ENCODE measurements at places on chromosomes 5 and 9. TPM values are rescaled to one million over a fixed set of nuclear protein-coding genes. Genes with fewer than 3 reads are reported as not detected.

DNA sequence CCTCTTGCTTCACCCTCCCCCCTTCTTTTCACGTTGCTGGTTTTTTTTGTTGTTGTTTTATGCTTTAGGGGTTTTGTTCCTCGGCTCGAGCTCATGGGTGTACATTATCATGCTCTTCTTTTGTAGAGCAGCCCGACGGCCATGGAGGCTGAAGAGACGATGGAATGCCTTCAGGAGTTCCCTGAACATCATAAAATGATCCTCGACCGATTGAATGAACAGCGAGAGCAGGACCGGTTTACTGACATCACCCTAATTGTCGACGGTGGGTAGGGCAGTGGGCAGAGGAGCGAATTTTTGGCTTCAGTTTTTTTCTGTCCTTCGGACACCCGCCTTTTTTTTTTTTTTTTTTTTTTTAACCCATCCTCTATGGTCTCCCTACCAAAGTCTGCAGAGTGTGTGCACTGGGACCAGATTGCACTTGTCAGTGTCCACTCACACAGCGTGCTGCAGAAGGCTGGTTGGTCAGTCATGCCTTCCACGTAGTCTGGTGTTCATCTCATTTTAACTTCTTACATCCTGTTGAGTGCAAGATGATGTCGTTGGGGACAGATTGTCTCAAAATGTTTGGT, 1.3 kb downstream of the ZNF131 start:
- no peak for DNase-seq

GRCh38 chr5:110104726-110105669, 415.3 kb downstream of the MAN2A1 start:
- no peak for DNase-seq

DNA sequence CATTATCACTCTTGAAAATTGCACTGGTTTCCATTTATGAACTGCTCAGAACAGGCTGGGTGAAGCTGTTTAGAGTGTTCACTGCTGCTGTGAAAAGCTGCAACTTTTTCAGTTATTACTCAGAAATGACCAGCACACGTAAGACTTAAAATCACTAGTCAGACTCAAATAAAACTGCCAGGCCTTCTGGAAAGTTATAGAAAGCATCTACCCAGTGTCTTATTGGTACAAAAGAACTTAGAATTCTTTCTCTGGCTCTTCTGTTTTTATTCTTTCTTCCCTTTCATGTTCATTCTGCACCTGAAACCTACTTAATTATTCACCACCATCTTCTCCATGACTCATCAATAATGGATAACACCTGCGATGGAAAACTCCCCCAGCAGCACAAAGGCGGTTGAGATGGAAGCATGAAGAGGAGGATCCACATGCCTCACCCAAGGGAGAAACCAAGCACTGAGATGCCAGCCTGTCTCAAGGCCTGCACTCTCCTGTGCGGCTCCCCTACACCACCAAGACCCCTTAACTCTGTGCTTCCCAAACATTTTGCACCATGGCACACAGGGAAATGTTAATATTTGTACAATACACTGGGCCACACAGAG, 171.9 kb downstream of the ENTREP1 start:
- DNase-seq: no peak

SCGB3A2 gene
- total RNA-seq: not detected

- DNase-seq: no peak
Observed at GRCh38 chr9:87840134-87840533, 42.5 kb upstream of the SPATA31E1 start.

DNA sequence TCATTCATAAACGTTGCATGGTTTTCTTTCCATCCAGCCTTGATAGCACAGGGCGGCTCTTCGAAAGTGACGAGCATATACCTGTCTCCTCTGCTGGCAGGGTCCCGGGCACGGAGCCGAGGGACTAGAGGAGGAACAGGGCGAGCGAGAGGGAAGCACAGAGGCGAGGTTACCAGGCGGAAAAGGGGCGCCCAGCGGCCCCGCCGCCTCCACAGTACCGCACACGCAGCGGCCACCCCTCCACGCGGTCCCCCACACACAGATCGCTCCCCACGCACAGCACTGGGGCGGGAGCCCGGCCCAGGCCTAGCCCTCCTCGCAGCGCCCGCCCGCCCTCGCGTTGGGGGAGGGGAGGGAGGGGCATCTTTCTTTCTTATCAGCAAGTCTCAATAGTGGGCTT, 296.6 kb upstream of the DAB2 start:
- no peak for DNase-seq

- DNase-seq: no peak
Observed at GRCh38 chr5:10731913-10732312, 29.1 kb downstream of the DAP start.

CCDC187 gene
- not detected for total RNA-seq

TMEM215 gene
- not detected for total RNA-seq

CLK4 gene
- total RNA-seq: 26.8 TPM

- no peak for DNase-seq
Observed at GRCh38 chr9:106717686-106718085, 145.3 kb upstream of the ZNF462 start.

ISCA1 gene
- total RNA-seq: 27.4 TPM

GRCh38 chr5:39605145-39605544, 180.4 kb upstream of the DAB2 start:
- no peak for DNase-seq

GRCh38 chr5:116510517-116510916, 64.1 kb downstream of the SEMA6A start:
- DNase-seq: no peak

DNA sequence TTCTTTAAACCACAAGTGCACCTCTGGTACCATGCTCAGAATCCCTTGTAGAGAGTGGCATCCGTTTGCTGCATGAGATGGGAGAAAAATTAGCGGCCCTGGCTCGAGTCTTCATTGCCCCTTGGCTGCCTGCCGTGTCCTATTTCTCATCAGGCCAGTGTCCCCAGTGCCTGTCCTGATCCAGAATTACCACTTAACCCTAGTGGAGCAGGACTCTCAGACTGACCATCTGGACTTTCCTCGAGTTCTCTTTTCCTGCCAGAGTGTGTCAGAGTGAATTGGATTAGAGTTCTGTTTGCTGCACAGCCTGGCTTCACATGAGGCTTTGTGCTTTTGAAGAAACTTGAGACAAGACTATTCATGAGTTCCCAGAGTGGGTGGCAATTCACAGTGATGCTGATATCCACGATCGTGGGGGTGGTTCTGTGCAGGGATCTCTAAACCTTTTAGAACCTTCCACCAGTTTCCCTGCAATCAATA, 92.6 kb downstream of the C9orf152 start:
- no peak for DNase-seq

COL15A1 gene
- 129 TPM for total RNA-seq

DNA sequence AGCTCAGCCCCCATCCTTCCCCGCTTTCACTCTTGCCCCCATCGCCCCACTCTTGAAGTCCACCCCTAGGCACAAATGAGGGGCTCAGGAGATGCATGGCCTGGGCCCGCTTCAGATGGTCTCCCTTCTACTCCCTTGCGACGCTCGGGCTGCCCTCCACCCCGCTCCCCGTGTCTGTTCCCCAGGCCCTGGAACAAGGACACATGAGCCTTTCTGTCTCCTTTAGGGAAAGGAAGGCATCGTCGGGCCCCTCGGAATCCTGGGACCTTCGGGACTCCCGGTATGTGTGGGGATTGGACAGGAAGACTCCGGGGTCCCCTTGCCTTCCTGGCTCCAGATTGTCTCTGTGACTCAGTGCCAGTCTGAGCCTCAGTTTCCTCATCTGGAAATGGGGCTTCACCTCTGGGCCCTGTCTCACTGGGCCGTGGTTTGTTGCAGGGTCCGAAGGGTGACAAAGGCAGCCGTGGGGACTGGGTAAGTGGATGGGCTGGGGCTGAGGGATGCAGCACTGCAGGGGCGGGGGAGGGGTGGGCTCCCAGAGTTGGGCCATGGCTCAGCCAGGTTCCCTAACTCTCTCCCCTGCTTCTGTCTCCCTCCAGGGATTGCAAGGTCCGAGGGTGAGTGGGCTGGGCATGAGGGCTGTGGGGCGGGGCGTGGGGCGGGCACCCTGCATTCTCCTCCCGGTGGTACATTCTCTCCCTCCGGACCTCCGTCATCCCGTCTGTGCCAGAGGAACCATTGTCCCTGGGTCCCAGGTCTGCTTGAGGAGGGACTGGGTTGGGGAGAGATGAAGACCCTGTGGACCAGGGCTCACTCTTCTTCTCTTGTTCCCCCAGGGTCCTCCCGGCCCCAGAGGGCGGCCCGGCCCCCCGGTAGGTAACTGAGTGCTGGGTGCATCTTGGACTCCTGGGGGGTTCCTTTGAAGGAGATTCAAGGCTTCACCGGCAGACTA, 21.8 kb upstream of the ORM1 start:
- peak; percentile 54 for DNase-seq

DNA sequence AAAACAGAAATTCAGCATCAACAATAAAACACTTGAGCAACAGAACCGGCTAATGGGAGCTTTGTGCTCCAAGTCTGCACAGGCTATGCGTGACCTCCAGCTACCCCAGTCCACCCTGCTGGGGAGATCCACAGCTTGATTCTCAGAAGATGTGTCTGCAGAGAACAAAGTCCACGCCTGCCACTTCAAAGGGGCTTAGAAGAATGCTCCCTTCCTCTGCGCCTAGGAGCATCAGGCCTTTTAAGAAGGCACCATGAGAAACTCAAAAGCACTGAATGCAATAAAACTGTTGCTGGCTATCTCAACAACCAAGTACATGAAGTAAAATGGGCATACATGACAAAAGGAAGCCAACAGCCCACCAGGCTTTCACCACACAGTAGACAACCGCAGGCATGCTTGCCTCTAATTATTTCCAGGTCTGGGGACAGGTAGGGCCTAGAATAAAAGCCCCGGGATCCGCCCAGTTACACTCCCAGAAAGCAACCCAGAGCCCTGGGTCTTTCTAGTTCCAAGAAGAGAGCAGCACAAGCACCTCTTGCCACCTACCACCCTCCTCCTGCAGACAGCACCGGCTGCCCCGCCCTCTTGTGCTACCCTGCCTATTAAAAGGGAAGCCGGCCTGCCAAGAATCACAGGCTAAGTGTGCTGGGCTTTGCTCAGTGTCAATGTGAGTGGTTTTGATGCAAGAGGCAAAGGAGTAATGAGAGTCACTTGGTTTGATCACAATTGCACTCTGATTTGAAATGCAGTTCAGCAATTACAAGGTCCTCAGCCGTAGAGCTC, 123.2 kb downstream of the SPOCK1 start:
- DNase-seq: no peak

DNA sequence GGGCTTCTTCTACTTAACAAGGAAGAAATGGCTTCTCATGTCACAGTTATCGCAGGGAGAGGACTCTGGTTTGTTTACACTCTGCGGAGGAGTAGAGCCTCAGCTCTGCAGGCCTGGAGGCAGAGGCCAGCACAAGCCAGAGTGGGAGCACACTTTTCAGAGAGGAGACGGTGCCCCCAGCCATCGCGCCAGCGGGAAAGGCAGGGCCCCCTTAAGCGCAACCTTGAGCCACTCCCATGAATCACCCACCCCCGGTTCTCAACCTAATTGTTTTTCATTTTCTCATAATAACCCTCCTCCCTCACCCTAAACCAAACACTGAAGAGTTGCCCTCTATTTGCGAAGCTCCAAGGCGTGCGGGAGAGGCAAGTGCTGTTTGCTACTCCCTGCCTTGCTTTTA, 208.4 kb upstream of the TBCA start:
- DNase-seq: no peak

- DNase-seq: no peak
Observed at GRCh38 chr5:78283105-78283504, 11.4 kb downstream of the AP3B1 start.

- no peak for DNase-seq
Observed at GRCh38 chr9:123643518-123643917, 286.4 kb downstream of the DENND1A start.

- no peak for DNase-seq
Observed at GRCh38 chr5:137607771-137608170, 108.6 kb upstream of the SPOCK1 start.

SEPTIN8 gene
- total RNA-seq: 54.8 TPM

DNA sequence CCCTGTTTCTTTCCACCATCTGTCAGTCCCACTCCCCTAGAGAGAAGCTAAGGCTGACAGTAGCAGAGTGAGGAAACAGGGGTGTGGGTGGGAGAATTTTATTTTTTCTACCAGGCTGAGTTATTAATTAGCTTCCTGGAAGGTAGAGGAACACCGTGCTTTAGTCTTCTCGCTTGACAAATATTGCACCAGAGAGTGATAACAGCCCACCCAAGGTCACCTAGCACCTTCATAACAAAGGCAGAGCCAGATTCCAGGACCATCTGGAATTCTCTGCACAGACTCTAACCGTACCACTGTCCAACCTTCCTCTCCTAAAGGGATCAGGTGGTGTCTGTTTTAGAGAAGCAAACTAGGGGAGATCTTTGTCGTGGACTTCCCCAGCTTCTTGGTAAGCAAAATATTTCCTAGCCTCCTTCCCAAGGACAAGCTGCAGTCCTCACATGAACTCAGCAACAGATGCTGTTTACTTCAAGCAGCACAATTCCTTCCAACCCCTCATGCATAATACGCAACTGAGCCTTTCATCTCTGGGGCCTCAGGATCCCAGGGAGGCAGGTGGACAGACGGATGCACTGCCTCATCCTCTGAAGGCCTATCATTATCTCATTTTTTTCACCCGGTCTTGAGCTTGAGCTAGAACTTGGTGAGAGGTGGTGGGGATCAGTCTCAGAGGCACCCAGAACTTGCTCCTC, 308.7 kb upstream of the BRINP1 start:
- DNase-seq: no peak

DNA sequence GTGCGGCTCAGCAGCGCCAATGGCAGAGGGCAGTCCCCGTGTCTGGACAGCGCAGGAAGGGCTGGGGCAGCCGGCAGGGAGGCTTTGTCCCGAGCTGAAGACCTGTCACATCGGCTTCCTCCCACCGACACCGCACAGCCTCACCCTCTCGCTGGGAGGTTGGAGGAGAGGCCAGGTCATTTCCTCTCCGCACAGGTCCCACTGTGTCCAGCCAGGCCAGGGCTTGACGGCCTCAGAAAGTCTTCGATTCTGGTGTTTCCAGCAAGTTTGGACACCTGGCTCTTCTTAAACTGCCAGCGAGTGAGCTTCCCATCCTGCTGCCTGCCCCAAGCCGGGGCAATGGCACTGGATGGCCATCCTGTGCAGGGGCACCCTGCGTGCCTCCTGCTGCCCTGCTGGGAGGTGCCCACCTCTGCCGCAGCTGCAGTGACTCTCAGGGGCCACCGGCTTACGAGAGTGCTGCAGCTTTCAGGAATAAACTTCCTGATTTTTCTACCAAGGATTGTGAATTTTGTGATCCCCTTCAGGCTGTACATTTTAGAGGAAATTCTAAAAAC, 33.9 kb downstream of the AHRR start:
- DNase-seq: no peak

DNA sequence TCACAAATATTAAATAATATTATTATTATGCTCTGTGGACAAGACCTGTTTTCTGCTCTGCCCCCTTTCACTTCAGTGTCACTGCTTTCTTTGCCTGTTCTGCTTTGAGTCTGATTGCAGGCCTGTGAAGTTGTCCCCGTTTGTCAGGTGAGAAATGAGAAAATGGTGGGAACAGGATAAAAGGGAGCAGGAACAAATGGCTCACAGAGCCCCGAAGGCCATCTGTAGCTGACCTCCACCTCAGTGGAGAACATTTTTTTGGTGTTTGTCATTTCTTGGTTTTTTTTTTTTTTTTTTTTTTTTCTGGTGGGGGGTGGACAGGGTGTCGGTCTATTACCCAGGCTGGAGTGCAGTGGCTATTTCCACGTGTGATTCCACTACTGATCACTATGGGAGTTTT, 13.2 kb upstream of the S100Z start:
- DNase-seq: no peak

- DNase-seq: no peak
Observed at GRCh38 chr5:131389096-131389868, 125.4 kb downstream of the CDC42SE2 start.

CCNO gene
- total RNA-seq: 0.42 TPM

GRCh38 chr5:98726258-98726657, 47.2 kb upstream of the RGMB start:
- no peak for DNase-seq

All from posterior vena cava (tissue), 2 donors.